ENCODE measurements at places on chromosomes 1 and 21.

DNA sequence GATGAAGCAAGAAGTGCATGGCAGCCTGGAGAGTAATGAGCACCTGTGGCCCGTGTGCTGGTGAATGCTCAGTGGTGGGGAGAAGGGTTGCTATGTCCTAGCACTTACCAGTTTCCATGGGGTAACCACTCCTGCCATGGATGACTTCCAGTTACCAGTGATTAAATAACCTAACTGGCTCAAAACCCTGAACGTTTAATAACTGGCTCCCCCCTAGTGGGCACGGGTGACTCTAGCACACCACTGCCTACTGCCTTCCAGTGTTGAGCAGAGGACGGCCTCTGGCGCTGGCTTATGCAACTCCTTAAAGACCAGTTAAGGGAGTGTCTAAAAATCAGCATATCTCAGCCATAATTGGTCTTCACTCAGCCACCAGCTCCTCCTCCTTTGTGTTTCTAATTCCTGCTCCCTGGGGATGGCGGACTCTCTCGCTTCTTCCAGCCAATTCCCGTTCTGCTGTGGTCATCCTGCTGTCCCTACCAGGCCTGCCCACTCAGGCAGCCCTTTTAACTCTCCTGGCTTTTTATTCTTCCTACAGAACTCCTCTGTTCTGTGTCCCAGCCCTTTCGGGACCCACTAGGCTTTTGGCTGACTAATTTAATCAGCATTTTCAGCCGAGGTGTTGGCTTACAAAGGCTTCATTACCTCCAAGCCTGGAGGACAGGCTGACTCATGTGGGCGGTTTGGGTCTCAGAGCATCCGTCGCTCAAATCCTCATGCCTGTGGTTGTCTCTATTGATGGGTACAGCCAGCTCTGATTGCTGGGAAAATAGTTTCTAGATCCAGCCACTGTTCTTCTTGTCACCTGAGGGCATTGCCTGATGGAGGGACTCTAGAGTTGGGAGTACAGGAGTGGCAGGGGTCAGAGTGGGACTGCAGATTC is 332.4 kb downstream of the CAMTA1 start:
- no peak for DNase-seq

DNA sequence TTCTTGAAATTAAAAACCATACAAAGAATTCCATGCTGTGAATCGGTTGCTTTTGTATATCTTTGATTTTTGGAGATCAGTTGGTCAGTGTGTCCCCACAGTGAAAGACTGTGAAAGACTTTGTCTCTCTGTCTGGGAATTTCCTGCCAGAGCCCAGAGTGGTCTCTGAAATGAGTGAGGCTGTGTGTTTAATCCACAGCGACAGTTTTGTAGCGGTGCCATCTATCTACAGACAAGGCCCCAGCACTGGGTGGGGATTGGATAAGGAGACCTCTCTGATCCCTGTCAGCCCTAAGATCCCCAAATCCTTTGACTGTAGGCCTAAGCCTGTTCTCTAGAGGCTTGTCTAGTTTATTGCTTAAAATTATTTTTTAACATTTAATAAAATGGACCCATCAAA is 10.3 kb downstream of the GPR25 start:
- DNase-seq, result no peak

GRCh38 chr1:25501235-25502058 is 42.0 kb upstream of the LDLRAP1 start:
- DNase-seq, result no peak

- no peak for DNase-seq
These were observed 458.3 kb upstream of the ADAMTS5 start for GRCh38 chr21:27425172-27425571.

GRCh38 chr1:212269306-212269705 is 15.9 kb upstream of the PPP2R5A start:
- no peak for DNase-seq

DNA sequence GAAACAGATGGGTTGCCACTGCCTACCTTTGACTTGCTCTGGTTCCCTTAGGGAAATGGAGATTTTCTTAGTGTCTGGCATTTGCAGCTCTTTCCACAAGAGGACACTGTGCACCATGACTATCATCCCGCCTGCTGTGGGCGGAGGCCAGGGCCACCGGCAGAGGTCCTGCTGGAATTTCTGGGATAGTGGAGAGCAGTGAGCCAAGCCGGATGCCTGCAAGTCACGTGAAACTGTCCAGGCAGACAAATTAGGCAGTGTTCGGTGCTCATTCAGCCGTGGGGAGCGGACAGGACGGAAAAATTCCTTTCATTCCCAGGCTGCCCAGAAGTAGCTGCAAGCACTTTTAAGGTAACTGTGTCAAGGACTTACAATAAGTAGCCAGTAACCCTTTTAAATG is 43.4 kb downstream of the IGSF5 start:
- no peak for DNase-seq

- DNase-seq, result no peak
These were observed 11.6 kb downstream of the KDM5B start for GRCh38 chr1:202796670-202797069.

- no peak for DNase-seq
These were observed 6.3 kb downstream of the FAM20B start for GRCh38 chr1:179031855-179032513.

DNA sequence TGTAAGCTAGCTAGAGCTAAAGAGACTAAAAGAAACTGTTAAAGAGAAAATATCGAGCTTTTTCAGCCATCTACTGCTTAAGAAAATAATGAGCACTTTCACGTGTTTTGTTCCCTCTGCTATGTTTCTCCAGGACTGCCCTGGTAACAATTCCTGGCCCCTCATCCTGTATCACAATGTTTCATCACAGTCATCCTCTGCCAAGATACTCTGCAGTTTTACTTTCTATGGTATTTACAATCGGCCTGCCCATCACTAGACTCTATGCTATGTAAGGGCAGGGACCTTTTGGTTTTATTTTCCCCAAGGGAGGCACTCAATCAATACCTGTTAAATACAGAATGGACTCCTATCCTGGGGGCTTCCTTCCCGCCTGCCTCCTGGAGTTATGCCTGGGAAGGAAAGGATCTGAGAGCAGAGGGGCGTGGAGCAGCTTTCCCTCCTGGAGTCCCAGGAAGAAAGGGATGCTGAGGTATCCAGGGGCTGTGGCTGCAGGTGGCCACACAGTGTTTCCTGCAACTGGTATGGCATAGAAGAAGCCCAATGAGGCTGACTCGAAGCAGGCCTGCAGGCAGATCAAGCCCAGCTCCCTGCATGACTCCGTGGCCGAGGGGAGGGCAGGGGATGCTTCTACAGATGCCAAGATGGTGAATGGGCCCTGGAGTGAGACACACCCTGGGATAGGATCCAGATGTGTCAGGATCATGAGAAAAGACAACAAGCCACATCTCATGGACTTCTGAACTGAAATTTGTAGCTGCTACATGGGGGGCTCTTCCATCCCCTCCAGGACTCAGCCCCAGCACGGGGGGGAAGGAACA is 52.9 kb downstream of the MATN1 start:
- DNase-seq, result no peak

- DNase-seq, result no peak
These were observed 605.8 kb upstream of the CAMK1G start for GRCh38 chr1:208977638-208978256.

GRCh38 chr1:113303267-113303666 is 87.0 kb upstream of the MAGI3 start:
- no peak for DNase-seq

- DNase-seq, result no peak
These were observed 139.2 kb downstream of the SEC16B start for GRCh38 chr1:177830531-177831135.

- DNase-seq, result no peak
These were observed 95.5 kb upstream of the PROX1 start for GRCh38 chr1:213891989-213892902.

GRCh38 chr1:86155807-86156565 is 586 bp downstream of the COL24A1 start:
- no peak for DNase-seq

- DNase-seq, result no peak
These were observed 57.6 kb upstream of the COG2 start for GRCh38 chr1:230584660-230585059.

- DNase-seq, result no peak
These were observed 9.6 kb downstream of the CFAP45 start for GRCh38 chr1:159890390-159890789.

- DNase-seq, result no peak
These were observed 6.6 kb upstream of the FCRL6 start for GRCh38 chr1:159795534-159795933.

DNA sequence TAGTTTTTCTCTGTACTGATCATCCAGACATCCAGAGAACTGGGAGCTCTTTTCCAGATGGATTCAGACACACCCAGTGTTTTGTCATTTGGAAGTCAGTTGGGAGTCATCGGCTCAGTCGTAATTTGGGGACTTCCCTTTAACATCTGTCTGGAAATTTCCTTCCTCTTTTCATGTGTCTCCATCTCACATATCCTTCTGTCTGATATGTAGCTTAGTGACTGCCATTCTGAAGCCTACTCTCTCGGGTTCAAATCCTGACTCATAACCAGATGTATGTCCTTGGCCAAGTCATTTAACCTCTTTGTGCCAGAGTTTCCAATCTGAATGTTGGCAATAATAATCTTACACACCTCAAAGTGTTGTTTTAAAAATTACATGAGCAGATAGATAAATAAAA is 3.0 kb downstream of the MORC3 start:
- DNase-seq, result no peak

GRCh38 chr1:248834343-248834940 is 3.6 kb upstream of the ZNF672 start:
- DNase-seq, result no peak

DNA sequence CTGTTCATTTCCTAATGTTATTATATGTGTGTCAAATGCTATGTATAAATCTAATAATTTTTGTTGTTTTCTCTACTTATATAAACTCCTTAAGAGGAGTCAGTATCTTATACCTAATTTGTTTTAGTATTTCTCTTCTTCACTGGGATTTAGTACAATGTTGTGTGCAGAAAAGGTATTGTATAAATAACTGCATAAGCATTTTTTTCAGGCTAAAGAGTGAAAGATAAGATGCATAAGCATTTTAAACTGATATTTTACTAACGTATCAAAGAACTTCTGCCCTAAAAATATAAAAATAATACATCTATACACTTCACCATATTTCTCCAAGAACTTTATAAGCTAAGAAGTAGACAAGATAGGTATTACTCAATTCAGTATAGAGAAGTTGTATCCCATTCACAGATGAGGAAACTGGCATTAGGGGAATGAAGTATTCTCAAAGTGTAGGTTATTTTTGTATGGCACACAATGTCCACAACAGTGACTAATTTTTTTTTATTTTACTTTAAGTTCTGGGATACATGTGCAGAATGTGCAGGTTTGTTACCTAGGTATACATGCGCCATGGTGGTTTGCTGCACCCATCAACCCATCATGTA is 59.3 kb downstream of the NUP210L start:
- DNase-seq, result no peak

DNA sequence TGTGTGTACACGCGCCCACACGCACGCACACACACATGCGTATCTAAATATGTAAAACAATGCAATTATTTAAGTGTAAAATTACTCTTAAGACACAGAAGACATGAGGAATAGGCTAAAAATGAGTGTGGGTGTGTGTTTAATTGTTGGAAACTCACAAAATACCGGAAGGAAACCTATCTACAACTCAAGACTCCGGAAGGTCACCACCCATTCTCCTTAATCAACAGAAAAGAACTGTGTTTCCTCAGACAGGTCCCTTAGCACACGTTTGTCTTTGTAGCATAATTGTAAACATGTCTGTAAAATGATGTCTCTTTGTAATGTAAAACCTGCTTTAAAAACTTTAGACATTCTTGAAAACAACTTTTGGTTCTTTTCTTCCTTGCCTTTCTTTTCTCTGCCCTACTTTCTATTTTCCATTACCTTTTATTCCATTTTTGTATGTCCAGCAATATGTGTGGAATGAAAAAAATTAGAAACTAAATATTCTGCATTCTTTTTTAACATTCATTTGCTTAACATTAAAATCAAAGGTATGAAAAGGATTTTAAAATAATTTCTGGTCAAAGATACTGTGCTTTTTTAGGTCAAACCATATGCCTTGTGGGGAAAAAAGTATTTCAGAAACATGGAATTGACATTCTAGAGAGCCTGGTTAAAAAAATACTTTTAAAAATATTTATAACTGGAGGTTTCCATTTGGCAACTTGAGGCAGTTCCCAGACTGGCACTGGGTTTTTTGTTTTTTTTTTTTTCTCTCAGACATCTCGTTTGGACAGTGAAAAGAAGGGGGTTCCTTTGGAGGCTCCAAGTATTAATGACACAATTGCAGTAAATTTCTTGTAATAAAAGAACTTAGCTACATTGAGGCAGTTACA is 46.2 kb downstream of the ATP5PF start:
- no peak for DNase-seq

DNA sequence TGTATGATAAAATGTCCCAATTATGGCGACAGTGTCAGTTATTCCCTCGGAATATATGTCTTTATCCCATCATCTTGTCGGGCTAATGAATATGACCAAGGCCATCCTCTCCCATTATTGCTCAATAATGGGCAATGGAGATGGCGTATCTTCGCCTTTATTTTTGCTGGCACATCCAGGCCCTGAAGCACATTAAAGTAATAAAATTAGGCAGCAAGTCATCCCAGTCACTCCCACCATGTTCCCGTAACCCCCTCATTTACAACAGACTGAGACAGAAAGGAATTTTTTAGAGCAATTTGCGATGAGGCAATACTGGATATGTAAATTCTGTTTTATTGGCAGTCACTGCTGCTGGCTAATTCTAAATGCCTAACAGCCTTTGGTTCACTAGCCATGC is 35.3 kb downstream of the CLIC6 start:
- DNase-seq, result no peak

DNA sequence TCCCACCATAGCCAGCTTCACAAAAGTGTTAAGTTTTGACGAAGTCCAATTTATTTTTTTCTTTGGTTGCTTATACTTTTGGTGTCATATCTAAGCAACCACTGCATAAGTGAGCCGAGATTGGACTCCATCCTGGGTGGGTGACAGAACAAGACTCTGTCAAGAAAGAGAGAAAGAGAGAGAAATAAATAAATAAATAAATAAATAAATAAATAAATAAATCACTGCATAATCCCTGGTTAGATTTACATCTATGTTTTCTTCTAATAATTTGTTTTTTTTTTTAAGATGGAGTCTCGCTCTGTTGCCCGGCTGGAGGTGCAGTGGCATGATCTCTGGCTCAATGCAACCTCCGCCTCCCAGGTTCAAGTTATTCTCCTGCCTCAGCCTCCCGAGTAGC is 18.3 kb upstream of the ZFYVE9 start:
- DNase-seq, result no peak

GRCh38 chr1:201014816-201015200 is 8.7 kb downstream of the KIF21B start:
- DNase-seq, result no peak

GRCh38 chr1:41714638-41715389 is 203.9 kb downstream of the HIVEP3 start:
- DNase-seq, result no peak
